ENCODE measurements at places on chromosomes 12 and 14.

GRCh38 chr12:40225984-40226602 lies 1.3 kb downstream of the LRRK2 start:
- DNase-seq, result no peak

DNA sequence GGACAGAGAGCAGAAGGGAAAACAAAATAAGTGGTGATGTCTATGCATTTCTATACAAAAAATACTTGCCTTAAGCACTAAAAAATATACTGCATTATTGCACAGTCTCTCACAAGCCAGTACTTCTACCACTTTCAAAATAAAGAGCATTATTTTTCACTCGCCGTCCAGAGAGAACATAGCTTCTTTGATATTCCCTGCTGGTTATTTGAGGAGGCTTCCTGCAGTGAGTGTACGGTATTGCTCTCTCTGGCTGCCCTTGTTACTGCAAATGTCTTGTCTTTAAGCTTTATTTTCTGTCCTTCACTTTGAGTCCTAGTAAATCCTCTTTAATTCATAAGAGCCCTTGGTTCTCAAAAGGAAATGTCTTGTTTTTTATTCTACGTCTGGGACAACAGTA lies 81.1 kb downstream of the EML1 start:
- no peak for DNase-seq

GRCh38 chr12:46669720-46670119 lies 156.1 kb downstream of the SLC38A4 start:
- DNase-seq, result no peak

GRCh38 chr14:93092606-93093556 lies 22.8 kb downstream of the ITPK1 start:
- DNase-seq, result no peak

DNA sequence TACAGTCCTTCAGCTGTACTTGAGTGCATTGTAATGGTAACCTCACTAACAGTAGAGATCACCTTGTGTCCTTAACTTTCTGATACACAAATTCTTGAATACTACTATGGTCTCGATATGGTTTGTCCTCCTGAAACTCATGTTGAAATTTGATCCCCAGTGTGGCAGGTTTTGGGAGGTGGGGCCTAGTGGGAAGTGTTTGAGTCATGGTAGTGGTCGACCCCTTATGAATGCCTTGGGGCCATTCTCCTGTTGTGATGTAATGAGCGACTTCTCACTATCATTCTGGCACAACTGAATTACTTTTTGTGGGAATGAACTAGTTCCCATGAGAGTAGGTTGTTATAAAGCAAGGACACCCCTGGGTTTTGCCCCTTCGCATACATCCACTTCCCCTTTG lies 52.3 kb downstream of the IPO8 start:
- DNase-seq, result no peak

DNA sequence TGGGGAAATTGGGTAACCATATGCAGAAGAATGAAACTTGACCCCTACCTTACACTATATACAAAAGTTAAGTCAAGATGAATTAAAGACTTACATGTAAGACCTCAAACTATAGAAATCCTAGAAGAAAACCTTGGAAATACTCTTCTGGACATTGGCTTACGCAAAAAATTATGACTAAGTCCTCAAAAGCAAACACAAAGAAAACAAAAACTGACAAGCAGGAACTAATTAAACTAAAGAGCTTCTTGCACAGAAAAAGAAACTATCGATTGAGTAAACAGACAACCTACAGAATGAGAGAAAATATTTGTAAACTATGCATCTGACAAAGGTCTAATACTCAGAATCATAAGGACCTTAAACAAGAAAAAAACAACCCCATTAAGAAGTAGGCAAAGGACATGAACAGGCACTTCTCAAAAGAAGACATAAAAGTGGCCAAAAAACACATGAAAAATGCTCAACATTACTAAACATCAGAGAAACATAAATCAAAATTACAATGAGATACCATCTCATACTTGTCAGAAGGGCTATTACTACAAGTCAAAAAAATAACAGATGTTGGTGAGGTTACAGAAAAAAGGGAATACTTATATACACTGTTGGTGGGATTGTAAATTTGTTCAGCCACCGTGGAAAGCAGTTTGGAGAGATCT lies 37.0 kb upstream of the CFAP54 start:
- DNase-seq, result no peak

DNA sequence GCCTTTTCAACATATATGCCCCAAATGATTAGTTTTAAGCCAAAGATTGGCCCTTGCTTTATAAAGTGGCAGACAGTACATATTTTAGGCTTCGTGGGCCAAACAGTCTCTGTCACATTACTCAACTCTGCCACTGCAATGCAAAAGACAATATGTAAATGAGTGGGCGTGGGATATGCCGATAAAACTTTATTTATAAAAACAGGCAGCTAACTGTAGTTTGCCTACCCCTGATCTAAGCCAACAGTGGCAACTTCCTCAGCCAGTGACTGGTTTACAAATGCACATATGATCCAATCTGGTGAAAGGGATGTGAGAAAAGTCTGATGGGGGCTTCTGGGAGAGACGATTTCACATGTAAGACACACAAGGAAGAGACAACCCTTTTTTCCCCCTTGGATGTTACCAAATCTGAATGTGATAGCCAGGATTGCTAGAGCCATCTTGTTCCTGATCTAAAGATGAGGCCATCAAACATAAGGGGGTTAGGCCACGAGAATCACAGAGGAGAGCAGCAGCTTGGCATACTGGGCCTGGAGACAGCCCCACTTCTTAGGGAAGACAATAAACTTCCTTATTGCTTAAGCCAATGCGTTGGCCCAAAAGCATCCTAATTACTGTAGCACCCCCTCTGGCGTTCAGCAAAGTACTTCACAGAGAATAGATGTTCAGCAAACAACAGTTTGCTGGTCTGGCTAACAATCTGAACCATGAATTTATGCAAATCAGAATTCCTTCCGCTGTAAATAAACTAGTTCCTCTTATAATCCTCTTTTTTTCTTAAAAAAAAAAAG lies 75.2 kb upstream of the TMCC3 start:
- DNase-seq, result no peak

DNA sequence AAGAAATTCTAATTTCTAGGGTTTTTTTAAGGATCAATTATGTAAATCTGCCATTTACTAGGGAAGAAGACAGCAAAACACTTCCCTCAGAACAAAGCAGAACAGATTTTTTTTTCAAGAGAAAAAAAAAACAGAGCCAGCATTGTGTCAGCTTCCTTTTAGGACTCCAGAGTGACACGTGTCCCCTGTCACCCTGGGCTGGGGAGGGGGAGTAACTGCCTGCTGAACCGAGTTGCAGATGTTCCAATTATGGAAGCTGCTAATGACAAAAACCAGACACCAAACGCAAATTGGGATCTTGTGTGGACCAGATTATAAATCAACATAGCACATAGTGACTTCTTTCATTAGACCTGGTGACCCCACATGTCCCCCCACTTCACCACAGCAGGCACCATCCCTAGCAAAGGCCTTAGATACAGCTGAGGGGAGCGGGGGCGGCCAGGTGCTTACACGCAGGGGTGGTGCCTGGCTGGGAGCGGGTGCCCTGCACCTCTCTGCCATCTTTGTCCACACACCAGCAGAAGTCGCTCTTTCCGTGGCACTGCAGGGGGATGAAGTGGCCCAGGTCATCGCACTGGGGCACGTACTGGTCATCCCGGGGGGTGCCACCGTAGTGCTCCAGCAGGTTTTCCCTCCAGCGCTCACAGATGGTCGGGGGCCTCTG lies 25.4 kb downstream of the RTRAF start:
- DNase-seq, result no peak

DNA sequence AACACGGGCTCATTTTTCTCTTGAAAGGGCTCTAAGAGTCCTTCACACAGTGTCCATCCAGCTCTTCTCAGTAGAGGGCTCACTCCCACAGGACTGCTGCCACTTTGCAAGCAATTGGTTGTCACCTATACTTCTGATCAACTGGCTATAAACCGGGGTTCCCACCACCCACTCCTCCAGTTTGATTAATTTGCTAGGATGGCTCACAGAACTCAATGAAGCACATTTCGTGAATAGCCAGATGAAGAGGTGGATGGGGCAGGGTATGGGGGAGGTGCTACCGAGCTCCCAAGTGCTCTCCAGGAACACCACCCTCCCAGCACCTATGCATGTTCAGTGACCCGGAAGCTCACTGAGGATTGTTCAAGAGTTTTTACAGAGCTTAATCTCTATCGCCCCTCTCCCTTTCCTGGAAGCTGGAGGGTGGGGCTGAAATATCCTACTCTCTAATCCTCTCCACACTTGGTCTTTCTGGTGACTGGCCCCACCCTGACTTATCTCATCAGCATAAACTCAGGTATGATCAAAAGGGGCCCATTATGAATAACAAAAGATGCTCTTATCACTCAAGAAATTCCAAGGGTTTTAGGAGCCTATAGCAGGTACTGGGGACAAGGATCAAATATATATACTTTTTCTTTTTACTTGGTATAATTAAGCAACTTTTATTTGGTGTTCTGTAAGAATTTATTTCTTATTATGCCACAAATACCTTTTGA lies 13.9 kb upstream of the EGLN3 start:
- no peak for DNase-seq

GRCh38 chr12:120183211-120183631 lies 11.3 kb downstream of the GCN1 start:
- DNase-seq, result no peak

All from activated T-helper 1 cell treated with Interleukin-2 at 50 U/mL for 16 hours (primary cell).